ENCODE measurements at places on chromosomes 7 and 10.

- no peak for DNase-seq
Measured at GRCh38 chr10:75978213-75978612, 546.8 kb downstream of the LRMDA start.

GRCh38 chr7:108118959-108119358 lies 11.2 kb downstream of the LAMB4 start:
- no peak for DNase-seq

DNA sequence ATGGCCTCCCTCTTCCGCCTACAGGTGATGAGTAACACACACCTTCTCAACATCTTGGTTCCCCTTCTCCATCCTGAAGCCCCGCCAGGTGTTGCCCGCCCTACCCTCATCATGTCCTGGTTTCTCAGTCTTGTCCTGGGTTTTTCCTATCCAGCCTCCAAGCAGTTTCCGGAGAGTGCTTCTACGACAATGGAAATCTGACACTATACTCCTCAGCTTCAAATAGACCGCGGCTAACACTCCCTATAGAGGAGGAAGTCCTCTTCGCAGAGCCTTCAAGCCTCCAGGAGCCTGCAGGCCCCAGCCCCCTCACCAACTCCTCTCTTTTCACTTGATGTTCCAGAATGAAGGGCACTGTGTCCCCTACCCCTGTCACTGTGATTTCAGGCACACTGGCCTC lies 147.4 kb downstream of the PRPF18 start:
- DNase-seq = no peak

- DNase-seq = no peak
Measured at GRCh38 chr7:2812831-2813230, 31.3 kb downstream of the GNA12 start.

DNA sequence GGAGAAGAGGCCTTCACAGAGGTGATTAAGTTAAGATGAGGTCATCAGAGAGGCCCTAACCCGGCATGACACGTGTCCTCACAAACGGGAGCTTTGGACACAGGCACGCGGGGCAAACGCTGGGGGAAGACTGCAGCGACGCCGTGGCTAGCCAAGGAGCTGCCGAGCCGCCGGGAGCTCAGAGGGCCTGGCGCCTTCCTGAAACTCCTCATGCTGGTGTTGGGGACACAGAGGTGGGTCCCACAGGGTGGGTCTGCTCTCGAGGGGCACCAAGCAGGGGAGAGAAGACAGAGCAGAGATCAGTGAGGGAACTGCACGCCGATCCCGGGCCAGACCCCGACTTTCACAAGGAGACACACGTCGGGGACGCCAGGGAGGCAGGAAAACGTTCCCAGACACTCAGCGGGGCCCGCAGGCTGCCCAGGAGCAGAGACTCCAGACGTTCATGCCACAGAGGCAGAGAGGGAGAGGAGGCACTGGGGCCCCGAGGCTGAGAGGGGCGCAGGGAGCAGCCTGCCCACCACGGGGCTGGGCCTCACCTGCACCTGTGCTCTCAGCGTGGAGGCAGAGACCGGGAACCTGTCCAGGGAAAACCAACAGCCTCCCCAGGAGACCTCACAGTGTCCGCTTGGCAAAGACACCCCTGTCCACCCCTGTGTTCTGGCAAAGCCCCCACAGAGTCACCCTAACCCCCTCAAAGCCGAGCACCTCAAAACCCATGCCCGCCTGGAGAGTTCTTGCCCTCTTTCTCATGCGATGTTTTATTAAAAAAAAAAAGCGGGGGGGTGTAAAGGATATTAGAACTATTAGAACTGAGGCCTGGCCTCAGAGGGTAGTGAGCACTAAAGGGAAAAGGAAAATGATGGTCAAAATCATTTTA lies 103.8 kb downstream of the PDGFA start:
- DNase-seq = no peak

- DNase-seq = no peak
Measured at GRCh38 chr7:41438705-41439514, 264.0 kb downstream of the INHBA start.

DNA sequence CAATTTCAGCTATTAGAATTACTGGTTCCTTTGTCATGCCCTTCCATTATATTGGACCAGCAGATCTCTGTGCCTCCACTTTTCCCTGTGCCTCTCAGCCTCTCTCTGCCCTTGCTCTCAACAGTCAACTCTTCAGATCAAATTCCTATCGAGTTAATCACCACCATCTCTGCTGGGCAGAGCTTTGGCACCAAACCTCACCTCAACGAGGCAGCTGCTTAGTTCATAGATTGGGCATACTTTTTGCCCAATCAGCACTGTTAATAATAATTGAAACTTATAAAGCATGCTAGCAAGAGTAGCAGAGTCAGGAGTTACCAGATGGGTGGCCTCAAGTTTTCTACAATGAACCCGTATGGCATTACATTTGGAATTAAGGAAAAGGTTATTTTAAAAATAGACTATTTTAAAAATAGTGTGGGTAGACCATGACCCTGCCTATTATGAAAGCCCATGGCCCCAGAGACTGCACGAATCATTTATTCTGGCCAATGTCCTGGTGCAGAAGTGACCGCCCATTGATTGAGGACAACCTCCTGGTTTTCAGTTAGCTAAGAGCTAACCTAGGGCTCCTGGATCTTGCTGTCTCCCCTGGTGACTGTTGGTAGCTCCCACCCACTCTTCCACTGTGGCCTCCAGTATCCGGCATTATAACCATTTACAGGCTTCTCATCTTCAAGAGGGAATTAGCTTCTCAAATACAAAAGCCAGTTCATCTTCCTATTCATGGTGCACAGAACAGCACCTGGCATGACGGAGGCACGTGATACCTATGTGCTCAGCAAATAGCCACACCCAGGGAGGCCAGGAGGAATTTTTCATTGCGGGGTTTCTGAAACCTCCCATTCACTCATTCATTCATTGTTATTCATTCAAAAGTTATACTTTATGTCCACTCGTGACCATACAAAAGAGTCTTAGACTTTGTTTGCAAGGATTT lies 265.4 kb downstream of the INHBA start:
- no peak for DNase-seq

DNA sequence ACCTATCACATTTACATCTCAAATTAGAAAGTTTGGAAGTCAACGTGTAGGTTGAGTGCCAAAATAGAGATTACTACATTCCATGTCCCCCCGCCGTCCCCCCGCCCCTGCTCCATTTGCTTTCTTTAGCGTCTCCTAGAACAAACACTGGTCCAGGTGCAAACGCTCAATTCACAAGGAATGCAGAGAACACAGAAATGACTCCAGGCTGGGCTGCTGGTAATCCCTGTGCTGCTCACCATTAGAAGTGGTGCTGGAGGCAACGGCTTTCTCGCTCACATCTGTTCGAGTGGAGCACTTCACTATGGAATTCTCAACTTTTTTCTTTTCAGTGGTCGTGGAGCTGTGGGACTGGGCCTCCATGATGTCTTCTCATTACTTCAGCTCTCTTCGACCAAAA lies 14.1 kb downstream of the GLI3 start:
- no peak for DNase-seq

- no peak for DNase-seq
Measured at GRCh38 chr10:24701447-24701846, 22.2 kb downstream of the ARHGAP21 start.

GRCh38 chr7:55073051-55073511 lies 54.3 kb downstream of the EGFR start:
- DNase-seq = no peak

DNA sequence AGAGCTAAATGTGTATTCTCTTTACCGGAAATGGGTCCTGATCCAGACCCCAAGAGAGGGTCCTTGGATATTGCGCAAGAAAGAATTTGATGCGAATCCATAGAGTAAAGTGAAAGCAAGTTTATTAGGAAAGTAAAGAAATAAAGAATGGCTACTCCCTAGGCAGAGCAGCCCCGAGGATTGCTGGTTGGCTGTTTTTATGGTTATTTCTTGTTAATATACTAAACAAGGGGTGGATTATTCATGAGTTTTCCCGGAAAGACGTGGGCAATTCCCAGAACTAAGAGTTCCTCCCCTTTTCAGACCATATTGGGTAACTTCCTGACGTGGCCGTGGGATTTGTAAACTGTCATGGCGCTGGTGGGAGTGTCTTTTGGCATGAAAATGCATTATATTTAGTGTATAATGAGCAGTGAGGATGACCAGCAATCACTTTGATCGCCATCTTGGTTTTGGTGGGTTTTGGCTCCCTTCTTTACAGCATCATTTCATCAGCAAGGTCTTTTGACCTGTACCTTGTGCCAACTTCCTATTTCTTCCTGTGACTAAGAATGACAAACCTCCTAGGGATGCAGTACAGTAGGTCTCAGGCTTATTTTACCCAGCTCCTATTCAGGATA lies 60.4 kb downstream of the ARL4A start:
- no peak for DNase-seq

- DNase-seq = no peak
Measured at GRCh38 chr7:43612599-43613589, 30.0 kb downstream of the STK17A start.

- DNase-seq = no peak
Measured at GRCh38 chr10:70715853-70716795, 43.8 kb downstream of the ADAMTS14 start.

DNA sequence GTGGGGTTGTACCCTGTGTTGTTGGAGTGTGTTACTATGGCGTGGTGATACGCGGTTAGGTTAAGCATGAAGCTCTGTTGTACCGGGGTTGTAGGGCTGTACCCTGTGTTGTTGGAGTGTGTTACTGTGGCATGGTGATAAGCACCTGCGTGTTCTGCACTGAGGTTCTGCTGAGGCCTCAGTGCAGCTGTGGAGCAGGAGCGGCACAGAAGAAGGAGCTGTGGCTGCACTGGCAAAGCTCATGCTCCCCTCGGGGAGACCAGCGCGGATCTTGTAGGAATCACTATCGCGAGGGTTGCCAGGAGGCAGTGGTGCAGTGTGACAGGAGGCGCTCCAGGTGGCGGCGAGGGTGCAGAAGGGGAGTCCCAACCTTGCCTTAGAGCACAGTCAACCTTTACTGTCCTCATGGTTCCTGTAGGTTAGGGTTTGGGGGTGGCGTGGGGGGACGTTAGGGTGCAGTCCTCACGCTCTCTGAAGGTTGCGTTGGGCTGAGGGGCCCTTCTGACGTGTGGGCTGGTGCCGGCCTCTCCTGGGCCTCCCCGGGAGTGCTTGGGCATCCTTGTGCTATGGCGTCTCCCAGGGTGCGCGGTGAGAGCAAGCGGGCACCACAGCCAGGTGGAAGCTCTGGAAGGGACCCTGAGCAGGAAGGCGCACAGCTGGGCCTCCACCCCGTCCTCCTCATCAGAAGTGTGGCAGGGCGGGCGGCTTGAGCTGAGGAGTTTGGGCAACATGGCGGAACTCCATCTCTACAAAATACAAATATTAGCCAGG lies 11.0 kb downstream of the DYNC2I1 start:
- no peak for DNase-seq
